ENCODE measurements at places on chromosomes 5 and 9.

- DNase-seq: no peak
Observed at GRCh38 chr9:127667127-127667844, 39.5 kb upstream of the CFAP157 start.

GRCh38 chr5:137714946-137715345, 20.9 kb downstream of the KLHL3 start:
- DNase-seq: no peak

DNA sequence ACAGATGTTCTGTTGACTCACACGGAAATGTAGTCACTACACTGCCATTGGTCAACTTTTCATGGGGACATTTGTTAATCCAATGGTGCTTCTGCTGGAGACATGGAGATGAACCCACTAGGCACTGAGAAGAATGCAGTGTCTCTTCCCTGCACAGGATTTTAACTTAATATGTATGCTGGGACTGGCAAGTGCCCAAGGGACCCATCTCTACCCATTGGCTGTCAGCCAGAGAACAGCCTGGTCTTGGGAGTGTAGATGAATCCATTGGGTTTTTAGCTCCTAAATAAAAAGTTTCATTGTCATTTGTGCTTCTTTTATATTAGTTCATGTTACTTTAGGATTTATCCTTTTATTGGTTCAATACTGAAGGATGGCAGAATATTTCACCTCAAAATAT, 195.8 kb upstream of the CDH6 start:
- no peak for DNase-seq

DNA sequence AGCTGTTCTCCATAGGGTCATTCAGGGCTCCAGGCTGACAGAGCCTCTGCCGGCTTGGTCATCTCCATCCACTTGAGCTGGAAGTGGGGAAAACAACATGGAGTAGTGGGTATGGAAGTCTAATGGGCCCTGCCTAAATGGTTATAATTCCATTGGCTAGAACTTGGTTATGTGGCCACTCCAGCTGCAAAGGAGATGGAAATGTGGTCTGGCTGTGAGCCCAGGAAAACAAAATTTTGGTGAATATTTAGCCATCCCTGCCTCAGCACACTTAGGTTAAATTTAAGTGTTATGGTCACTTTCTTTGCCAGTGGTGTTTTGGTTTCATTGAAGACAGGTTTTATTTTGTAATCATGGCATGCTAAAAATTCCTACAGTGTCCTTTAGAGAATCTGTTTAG, 112.3 kb downstream of the SMARCA2 start:
- DNase-seq: peak; percentile 48

DNA sequence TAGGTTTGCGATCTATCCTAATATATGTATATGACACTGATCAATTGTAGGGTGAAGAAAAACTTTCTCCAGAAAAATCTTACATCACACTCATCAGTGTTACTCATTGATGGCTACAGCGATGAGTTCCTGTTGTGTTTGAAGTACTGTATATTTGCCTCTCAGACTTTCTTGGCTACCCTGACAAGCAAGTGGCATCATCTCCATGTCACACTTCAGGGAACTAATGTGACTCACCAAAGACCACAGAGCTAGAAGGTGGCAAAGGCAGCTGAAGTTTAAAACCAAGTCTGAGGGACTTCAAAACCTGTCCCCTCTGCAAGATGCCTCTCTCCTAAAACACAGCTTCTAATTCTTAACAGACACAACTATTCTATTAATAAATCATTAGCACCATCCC, 451.4 kb downstream of the CTNND2 start:
- DNase-seq: no peak

GRCh38 chr9:120555839-120556238, 24.1 kb downstream of the CDK5RAP2 start:
- no peak for DNase-seq

GRCh38 chr5:156322666-156323065, 4.3 kb upstream of the SGCD start:
- DNase-seq: no peak

- no peak for DNase-seq
Observed at GRCh38 chr9:123329329-123329955, 26.6 kb upstream of the CRB2 start.

- DNase-seq: peak; percentile 64
Observed at GRCh38 chr9:76456202-76456926, 2.6 kb upstream of the GCNT1 start.

GRCh38 chr5:102875721-102876123, 120.6 kb downstream of the PAM start:
- no peak for DNase-seq

DNA sequence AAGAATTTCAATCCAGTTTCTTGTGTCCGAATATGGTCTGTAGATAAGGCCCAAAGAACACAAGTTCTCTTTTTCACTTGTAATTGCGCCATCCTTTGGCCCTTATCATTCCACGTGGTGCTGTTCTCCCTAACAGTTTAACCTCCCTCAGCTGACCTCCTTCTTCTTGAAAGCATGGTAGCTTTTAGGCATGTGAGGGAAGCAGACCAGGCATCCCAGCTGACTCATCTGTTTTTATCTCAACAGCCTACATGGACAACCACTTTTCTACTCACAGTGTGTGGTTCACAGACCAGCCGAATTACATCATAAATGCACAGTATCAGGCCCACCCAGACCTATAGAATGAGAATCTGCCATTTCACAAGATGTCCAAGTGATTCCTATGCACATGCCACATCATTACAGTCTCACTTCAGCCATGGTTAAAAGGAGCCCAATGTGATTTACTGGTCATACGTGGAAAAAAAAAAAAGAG, 26.9 kb upstream of the PLIN2 start:
- peak; percentile 99 for DNase-seq

DNA sequence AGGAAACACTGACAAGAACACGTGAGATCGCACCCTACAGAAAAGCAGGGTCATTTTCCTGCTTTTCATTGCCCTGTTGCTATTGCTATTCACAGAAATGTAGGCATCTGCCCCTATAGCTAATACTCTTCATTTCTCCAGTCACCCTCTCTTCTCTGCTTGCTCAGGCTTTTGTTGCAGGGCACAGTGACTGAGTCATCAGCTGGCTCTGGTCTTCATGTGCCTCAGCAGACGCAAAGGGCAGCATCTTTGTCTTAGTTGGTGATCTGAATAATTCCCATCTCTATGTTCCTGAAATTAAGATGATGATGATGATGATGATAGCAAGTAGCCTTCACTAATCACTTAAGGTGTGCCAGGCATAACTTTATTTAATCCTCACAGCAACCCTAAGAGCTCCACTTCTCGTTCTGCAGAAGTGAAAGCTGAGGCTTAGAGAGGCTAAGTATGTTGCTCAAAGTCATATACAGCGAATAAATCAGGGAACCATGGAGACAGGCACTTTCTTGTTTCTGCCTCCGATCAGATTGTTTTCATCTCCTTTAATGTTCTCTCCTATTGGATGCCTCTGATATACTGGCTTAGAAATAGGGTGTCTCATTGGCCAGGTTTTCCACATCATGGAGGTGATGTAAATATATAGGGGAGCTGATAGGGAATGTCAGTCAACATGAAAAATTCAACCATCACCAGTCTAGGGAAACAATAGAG, 133.0 kb upstream of the STK32A start:
- no peak for DNase-seq

- no peak for DNase-seq
Observed at GRCh38 chr5:83157163-83157562, 79.8 kb downstream of the XRCC4 start.

DNA sequence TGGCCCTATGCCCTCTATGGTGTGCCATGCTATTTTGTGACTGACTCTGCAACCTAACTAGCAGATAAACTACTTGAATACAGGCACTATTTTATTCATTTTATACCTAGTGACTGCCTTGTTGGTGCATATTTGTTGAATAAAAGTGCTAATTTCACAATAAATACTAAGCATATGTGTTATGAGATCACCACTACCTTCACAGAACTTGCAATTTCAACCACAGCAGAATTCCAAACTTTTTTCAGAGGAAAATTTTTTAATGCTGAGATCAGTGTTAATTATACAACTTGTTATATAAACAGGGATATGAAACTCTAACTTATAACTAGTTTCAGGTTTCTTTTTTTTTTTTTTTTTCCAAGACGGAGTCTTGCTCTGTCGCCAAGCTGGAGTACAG, 94.8 kb downstream of the NR3C1 start:
- peak; percentile 62 for DNase-seq

- no peak for DNase-seq
Observed at GRCh38 chr9:137924169-137924568, 46.6 kb downstream of the CACNA1B start.

- DNase-seq: no peak
Observed at GRCh38 chr5:110306650-110307049, 419.8 kb downstream of the TMEM232 start.

- peak; percentile 36 for DNase-seq
Observed at GRCh38 chr5:128349044-128349858, 188.8 kb downstream of the FBN2 start.

- DNase-seq: no peak
Observed at GRCh38 chr5:1752881-1753280, 46.8 kb downstream of the MRPL36 start.

DNA sequence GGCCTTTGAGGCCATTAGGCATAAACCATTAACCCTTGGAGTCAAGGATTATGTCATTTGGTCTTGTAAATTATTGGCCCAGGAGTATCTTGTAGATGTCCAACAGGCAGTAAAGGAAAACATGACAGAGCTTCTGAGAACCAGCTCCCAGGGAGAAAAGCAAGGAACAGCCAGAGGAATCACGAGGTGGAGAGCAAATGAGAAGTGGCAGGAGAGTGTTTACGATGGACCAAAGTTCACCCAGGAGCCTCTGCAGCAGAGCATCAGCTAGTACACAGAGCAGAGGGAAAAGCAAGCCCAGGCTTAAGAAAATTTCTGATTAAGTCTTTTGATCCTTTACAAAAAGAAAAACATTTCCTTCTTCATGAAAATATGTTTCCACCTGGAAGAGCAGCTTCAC, 206.2 kb downstream of the NDUFS4 start:
- no peak for DNase-seq

- DNase-seq: no peak
Observed at GRCh38 chr5:5838493-5838892, 416.0 kb downstream of the ICE1 start.

- DNase-seq: no peak
Observed at GRCh38 chr5:110195288-110195687, 505.6 kb downstream of the MAN2A1 start.

GRCh38 chr9:103169798-103170197, 174.7 kb downstream of the CYLC2 start:
- DNase-seq: no peak

DNA sequence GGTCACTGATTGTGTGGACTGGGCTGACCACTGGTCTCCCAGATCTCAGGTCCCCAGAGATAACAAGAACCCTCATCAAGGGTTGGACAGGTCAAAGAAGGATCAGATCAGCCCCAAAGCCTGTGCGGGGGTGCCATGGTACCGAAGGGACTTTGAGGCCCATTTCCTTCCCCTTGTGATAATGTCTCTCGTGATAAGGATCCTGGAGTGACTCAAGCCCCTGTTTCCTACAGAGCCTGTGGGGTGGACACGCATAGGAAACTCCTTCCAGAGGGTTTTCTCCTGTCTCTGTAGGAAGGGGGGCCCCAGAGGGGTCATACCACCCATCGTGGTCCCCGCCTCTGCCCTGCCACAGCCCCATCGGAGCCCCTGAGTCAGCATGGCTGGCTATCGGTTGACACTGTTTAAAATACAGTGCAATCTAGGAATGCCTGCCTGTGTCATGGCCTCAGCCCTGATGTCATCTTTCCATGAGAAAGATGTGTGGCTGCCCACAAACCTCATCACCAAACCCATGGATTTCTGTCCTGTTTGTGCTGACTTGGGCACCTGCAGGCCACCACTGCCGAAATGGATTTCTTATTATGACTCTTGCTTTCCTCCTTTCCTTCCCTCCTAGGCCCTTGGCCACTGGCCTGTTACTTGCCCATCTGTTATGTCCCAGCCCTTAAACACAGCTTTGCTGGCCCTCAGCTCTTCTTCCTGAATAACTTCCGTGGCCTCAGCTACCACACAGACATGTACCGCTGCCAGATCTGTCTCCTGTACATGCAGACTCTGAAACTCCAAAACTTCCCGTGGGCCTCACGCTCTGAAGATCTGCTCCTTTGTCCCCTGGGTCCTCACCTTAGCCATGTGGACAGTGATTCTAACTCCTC, 2.9 kb upstream of the CSF2 start:
- DNase-seq: no peak

DNA sequence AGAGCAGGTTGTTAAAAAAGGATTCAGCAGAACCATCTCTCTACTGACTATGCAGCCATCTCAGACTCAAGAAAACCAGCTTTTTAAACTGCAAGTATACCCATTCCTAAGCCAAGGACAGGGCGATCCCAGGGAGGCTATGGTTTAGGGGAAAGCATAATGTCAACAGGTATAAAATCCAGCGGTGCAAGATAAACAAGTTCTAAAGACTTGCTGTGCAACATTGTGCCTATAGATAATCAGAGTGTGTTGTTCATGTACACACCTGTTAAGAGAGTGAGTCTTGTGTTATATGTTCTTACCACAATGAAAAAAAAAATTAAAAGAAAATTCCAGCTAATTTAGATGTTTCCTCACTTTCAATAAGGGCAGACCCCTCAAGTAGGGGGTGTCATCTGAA, 63.6 kb upstream of the DIRAS2 start:
- DNase-seq: no peak

DNA sequence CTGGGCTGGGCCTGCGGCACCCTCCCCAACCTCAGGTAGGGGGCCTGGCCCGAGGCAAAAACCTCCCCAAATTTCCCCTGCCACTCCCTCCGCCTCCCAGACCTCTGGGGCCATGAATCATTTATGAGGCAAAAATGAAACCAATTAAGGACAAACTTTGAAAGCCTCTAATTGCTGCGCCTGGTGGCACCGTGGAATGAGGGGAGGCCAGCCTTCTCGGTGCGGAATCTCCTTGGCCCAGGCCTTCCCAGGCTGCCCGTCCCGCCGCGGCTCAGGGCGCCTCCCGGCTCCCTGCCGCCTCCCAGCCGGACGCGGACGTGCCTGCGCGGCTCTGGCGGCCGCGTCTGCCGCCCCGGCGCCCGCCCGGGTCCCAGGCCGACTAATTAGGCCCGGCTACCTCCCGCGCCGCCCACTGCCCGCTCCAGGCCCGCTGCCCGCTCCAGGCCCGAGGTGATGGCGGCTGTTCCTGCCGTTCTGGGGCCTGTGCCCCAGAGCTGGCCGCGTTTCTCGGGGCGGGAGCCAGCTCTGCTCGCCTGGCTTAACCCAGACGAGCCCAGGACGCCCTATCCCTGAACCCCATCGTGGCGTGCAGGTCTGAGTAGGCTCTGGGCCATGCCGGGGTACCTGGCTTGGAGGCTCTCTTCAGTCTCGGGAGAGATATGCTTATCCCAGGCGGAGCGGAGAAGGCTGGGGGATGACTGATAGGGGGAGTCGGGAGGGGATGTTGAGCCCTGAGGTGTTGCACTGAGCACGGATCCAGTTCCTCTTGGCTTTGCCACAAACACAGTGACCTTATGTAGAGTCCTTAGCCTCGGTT, 20.1 kb downstream of the CXXC5 start:
- no peak for DNase-seq

- no peak for DNase-seq
Observed at GRCh38 chr9:134553061-134553891, 88.3 kb upstream of the COL5A1 start.

Data from choroid plexus epithelial cell (primary cell).